ENCODE measurements at places on chromosomes 2 and 18.

DNA sequence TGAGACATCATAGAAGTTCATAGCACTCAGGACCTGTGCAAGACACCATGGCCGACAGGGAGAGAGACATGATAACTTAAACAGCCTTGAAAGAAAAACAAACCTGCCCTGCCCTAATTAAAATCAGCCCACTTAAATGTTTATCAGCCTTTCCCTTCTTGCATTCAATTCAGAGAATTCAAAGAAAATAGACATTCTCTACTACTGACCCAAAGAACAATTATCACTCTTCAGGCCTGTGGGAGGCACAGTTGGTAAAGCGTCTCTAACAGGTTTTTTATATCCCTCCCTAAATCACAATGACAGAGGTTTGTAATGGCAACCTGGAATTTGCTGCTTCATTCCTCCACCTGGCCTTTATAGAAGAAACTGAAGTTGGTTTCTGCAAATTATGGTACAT, 1.7 kb downstream of the CDK15 start:
- no peak for DNase-seq

DNA sequence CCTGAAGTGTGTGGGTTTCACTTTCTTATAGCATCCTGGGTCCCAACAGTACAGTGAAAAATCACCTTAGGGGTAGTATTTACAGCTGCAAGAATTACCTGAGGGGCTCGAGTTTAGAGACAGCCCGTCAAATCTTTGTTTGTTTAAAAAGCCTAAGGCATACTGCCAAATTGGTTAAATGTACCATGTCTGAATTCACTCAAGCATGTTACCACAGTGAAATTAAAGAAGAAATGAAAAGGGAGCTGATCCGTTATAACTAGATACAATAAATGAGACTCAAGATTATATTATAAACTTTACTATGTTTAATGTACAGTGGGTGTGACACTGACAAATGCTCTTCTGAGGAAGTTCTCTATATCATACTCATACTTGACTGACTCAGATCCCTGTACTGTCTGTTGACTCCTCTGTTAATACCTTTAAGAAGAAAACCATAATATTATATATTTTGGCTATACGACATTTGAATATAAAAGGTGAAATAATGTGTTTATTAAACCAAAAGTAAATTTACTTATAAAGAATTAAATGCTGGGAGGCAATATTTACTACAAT, 107.3 kb downstream of the TMEFF2 start:
- DNase-seq, result no peak

DNA sequence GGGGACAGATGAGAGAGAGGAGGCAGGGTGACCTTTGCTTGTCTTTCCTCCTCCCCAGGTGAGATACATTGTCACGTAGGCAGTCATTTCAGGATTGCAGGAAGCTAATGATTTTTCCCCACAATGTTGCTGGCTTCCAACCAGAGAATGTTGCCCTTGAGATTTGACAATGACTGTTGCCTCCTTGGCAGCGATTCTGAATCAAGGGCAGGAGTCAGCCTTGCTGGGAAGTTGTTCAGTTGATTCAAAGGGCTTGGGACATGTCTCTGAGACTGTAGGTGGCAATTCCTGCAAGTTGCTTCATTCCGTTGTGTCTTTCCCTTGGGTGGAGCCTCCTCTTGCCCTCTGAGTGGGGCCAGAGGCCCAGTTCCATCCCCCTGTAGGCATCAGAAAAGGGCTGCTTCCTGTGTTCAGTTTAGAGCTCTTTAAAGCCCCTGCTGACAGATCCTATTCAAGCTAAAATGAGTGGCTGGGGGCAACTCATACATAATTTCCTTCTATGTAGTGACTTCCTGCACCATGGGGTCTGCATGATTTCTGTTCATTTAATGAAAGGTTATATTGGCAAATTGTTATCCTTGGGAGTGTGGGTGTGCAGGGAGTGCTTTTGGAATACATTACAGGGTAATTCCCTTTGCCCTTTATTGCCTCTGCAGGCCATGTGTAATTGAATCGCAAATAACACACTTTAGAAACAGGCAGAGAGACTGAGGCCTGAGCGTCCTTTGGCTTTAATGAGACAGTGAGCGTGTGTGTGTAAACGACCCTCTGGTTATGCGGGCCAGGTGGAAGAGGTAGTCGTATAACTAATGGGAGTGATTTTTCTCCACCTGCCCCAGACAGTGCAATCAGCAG, 52.4 kb downstream of the GPR39 start:
- DNase-seq, result no peak

DNA sequence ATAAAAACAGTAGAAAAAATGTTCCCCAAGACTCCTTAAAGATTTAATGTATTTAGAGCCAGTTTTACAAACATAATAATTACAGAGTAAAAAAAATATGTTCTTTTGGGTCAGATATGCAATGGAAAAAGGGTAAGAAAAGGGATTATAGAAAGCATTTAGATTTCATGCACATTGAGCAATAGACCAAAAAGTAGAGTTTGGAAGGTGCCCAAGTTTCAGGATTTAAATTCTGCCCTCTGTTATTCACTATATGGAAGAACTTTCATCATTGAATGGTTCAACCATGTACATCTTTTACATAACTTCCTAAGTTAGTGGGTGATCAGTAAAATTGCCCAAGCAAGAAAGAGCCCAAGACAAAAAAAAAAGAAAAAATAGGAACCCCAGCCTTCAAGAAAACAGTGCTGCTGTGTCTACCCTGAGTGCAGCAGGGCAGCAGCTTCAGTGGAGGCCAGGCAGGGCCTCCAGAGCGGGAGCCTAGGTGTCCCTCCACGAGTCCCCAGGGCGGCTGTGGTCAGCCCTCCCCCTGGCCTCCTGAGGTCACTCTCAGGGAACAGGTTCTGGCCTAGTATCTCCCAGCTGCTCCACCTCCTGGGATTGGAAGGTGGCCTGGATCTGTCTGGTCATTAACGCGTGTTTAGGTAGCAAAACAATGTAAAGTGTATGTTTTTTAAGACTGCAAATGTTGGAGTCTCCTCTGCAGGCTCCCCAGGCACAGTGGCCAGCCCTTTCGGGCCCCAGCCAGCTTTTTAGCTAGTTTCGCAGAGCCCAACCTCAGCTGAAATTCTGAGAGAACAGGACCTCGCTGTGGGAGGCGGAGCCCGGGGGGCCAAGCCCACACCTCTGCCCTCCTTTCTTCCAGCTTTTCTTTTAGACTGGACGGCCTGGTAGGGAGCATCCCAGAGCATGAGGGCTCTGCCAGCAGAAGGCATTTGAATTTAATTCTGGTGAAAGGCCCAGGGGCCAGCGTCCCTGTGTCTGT, 77.3 kb downstream of the TEX51 start:
- DNase-seq, result no peak

GRCh38 chr2:110101280-110101844, 14.3 kb downstream of the MALL start:
- DNase-seq, result peak; percentile 31

DNA sequence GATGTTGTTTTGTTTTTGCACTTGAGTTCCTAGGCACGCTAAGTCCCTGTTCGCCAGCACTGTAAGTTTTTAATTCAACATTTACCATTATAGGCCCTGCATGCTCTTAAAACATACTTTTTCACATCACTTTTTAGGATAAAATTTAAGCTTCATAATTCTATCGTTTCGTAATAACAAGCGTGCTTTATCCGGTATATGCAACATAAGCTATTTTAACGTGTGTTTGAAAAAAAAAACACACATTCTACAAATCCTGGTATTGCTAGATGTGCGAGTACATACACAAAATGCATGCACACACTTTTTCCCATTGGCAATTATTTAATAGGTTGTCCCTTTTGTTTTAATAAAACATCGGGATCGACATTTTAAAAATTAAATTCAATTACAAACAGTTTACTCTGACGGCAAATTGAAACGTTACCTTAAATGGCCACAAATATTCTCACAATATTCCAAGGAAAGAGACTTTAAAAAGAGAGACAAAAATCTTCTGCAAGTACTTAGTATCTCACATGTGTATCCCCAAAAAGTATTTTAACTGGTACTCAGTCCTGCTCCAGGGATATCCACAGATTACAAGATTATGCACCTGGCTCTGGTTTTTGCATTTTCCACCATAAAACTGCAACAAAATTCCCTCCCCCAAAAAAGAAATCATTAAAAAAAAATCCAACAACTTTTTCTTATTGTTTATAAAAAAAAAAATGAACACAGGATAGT, 1.0 kb upstream of the TCF4 start:
- peak; percentile 64 for DNase-seq

GRCh38 chr2:143615562-143615961, 486.3 kb downstream of the ARHGAP15 start:
- no peak for DNase-seq

DNA sequence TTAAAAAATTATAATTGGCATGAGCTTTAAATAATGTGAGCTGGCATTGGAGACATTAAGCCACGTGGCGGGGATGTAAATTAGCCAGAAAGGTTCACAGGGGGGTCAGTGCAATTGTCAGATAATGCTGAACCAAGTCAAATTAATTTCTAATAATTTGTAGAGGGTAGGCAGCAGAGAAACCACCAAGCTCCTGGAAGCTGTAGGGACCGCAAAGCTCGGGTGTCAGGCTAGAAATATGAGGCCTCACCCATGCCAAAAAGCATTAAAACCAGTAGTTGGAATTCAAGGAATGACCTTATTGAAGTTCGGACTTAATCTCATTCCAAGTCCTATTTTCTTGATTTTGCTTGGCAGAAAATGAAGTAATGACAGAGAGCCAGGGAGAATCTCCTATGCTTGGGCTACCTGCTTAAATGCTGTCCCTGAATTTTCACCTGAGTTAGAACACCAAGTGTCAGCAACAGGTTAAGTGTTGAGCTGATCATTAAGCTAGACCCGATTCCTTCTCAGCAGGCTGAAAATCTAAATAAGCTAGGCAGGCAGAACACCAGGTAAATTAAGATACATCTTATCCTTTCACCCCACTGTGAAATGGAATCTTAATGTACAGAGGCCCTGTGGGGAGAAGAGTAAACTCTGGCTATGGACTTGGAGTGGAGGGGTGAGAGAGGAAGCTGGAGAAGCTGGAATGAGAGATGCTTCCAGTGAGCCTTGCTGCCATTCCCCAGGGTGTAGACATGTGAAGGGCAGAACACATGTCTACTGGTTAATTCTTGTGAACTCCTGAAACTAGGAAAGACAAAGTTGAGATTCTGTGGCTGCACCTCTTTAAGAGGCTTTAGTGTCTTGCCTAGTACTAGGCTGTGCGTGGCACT, 520.0 kb downstream of the SLC4A3 start:
- DNase-seq, result no peak

Measured in hippocampal formation (tissue), 2 donors.